ENCODE measurements at places on chromosomes 2 and 18.

GRCh38 chr2:217279556-217279955 is 419.7 kb upstream of the TNP1 start:
- no peak for DNase-seq

- no peak for DNase-seq
Measured at GRCh38 chr18:11256251-11256650, 106.9 kb upstream of the PIEZO2 start.

DNA sequence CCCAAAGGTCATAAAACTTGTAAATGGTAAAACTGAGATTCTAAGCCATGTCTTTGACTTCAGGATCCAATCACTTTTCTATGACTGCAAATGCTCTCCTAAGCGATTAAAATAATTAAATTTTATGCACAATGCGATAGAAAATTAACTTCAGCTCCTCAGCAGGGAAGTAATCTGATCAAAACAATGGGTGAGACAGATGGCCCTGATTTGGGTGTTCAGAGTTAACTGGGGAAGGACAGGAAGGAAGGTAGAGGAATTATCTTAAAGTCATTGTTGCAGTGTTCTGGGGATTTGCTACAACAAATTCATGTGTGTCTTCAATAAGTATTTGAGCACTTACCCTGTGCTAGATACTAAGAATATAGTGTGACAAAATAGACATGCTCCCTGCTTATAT is 446.0 kb upstream of the MEX3C start:
- DNase-seq: no peak

DNA sequence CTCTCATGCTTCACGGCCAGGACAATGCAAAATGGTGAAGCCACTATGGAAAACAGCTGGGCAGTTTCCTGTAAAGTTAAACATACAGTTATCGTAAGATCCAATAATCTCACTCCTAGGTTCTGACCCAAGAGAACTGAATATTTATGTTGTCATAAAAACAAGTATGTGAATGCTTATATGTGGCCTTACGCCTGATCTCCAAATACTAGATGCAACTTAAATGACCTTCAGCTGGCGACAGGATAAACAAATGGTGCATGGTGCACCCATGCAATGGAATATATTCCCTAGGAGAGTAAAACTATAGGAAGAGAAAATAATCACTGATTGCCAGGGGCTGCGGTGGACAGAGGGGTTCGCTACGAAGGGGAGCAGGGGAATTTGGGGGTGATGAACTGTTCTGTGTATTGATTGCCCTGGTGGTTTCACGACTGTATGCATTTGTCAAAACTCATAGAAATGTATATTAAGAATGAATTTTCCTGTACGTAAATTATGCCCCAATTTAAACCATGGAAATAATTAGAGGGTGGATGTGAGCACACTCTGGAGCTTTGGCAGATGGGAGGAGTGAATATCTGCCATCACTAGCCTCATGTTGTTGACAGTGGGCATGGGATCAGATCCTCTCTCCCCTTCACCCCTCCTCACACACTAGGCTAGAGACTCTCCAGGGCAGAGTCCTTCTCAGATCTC is 100.8 kb upstream of the MYCN start:
- no peak for DNase-seq

DNA sequence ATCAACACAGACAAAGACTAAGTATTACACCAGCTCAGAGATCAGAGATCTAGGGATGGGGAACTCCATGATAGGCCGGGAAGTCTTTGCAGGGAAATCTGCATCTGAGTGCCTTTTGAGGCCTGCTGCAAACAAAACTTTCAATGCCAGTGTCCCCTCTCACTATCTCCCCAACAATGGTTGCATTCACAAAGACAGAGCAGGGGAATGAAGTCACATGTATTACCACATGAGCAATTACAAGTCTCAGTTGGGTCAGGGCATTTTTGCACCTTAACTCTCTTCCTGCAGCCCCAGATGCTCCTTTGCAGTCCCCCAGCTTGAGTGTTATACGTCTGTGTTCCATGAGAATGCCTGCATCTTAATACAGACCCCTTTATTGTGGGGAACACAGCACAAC is 1.8 kb upstream of the RNF144A start:
- no peak for DNase-seq

DNA sequence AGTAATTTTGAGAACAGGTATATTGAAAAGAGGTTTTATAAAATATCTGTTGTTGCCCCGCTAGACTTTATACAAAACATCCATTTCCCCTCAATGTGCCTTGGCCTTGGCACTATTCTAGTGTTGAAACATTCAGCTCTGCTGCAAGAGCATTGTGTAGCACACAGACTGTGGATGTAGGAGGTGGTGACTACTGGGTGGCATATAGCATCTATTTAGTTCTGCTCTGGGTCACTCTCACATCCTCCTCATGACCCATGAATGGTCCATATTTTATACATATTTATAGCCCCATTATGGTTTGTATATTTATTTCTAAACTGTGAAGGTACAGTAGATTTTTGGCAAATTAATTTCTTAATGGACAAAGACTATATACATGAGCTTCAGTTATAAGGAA is 1022.0 kb upstream of the CELF4 start:
- DNase-seq: no peak

GRCh38 chr2:187710791-187711521 is 156.7 kb upstream of the TFPI start:
- no peak for DNase-seq

GRCh38 chr2:239238839-239239606 is 161.8 kb downstream of the HDAC4 start:
- no peak for DNase-seq

DNA sequence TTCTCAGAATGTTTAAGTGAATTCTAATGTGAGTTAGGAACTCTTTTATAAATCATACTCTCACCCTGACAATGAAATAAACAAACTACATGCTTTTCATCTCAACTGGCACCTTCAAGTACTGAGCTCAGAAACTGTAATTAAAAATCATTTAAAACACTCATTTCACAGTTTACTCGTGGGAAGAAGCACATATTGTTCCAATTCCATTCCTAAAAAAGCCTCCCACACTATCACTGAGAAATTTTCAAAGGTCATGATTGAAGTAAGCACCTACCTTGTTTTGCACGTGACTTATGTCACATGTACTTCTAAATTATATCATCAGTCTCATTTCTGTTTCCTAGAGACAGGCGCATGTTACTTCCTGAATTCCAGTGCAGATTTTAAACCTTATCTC is 678.1 kb upstream of the SLC8A1 start:
- no peak for DNase-seq

GRCh38 chr18:51337406-51337805 is 139.9 kb upstream of the MEX3C start:
- no peak for DNase-seq

DNA sequence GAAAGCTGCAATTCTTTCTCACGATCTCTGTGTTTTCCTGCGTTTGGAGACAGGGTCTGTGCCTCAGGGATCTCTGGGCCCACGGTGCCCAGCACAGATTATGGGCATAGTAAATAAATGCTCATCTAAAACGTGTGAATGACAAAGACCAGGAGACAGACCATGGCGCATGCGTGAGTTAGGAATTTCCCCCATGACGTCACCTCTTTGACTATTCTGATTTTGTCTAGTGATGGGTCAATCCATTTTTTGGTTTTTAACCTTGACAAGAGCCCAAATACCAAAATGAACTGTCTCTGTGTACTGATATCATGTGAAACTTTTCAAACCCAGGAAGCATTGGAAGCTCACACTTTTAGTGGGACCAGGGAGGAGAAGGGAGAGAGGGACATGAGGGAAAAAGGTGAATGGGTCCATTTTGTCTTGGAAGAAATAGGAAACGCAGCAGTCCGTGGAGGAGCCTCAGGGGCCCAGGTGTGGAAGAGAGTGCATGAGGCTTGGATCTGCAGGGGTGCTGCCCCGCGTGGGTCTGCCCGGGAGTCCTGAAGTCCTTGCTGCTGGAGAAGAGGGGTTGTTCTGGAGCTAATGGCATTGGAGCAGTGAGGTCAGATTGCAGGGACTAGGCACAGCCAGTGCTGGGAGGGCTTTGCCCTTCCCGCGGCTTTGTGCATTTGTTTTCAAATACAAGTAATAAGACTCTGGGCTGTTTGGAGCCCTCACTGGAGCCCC is 172.2 kb downstream of the ASB1 start:
- DNase-seq: no peak

GRCh38 chr18:75247611-75248421 is 37.2 kb downstream of the TSHZ1 start:
- no peak for DNase-seq

GRCh38 chr18:39485696-39486095 is 1920.1 kb upstream of the CELF4 start:
- no peak for DNase-seq

GRCh38 chr2:42935692-42936671 is 143.6 kb upstream of the HAAO start:
- no peak for DNase-seq

DNA sequence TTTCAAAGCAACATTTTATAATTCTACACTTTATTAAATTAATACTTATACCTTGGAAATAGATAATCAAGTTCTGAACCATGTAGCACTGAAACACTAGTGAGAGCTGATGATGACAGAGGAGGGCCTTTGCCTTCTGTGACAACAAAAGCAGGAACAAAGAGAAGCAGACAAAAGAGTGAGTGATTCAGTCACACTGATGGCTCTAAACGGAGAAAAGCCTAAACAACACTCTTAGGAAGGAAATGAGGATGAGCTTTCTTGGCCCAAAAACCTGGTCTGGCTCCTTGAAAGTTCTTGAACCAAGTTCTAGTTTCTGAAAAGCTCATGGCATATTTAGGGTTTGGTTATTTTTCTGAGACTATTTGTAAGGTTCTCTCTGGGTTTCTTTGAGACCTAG is 271.9 kb downstream of the DPP10 start:
- no peak for DNase-seq

- DNase-seq: peak; percentile 7
Measured at GRCh38 chr2:239721991-239722759, 303.0 kb downstream of the NDUFA10 start.

DNA sequence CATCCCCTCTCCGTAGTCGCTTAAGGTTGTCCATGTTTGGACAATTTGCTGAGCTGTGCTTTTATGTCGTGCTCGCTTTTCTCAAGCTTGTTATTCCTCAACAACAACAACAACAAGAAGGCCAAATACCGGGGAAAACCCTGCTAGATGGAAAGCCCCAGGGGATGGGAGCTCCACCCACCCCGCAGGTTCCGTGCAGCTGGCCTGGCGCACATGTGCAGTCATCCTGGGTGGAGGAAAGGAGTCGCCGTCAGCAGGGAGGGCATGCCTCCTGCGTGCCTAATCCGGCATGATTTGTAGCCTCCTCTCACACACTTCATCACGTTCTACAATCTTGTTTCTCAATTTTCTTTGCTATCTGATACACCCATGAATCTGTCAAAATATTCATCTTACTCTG is 87.4 kb upstream of the SALL3 start:
- DNase-seq: no peak

GRCh38 chr18:58290116-58290695 is 246.2 kb downstream of the NEDD4L start:
- no peak for DNase-seq

DNA sequence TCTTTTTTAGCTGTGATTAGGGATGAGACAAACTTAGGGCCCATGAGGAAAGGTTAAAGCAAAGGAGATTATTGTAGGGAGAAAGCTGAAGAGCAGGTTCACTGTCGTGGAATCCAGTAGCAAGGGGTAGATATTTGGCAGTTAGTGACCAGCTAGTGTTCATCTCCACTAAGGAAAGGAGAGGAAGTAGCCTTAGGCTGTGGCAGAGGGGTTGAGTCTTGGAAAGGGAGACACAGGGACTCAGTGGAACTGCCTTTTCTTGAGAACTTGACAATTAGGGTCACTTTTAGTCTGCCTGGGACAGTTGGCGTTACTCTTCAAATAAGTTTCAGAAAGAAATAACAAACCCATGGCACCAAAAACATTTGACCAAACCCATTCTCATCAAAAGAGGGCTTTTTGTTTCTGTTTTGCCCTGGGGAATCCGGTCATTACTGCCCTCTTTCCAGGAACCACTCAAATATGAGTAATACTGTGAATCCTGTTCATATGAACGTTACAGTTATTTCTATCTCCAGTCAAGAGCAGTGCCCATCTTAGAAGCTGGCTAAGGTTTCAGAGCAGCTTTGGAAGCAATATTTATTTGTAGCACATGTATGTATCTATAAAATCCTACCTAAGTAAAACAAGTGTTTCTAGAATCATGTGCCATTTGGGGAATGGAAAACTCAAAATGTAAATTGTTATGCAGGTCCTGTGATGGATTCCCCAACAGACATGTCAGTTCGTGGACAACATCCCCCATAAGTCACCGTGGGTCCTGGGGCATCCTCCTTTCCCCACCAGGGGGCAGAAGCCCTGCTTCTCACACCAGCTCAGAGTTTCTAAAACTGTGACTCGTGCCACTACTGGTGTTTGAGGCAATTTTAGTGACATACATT is 77.3 kb upstream of the PHLPP1 start:
- DNase-seq: peak; percentile 86

DNA sequence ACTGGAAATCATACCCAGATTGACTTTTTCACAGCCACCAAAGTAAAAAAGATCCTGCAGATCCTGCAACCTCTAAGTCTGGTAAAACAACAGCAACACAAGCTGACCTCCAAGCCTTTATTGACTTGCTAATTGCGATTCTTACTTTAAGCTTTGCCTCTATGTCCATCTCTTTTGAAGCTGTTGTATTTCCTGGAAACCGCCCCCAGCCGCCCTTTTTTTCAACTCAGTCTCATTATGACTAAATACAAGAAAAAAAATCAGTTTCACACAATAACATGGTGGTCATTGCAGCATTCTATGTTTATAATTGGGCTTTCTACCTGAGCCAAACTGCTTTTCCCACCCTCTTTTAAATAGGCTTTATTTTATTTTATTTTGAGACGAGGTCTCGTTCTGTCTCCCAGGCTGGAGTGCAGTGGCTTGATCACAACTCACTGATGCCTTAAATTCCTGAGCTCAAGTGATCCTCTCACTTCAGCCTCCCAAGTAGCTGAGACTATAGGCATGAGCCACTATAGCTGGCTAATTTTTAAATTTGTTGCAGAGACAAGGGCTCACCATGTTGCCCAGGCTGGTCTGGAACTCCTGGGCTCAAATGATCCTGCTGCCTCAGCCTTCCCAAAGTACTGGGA is 76.2 kb downstream of the MOGAT1 start:
- no peak for DNase-seq

DNA sequence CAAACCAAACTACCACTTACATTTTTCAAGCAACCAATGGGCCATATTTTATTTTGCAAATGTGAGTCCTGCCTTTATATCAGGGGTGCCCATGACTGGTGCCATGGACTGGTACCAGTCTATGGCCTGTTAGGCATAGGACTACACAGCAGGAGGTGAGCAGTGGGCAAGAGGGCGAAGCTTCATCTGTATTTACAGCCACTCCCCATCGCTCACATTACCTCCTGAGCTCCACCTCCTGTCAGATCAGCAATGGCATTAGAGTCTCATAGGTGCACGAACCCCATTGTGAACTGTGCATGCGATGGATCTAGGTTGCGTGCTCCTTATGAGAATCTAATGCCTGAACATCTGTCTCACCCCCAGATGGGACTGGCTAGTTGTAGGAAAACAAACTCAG is 53.6 kb downstream of the CCDC68 start:
- no peak for DNase-seq

DNA sequence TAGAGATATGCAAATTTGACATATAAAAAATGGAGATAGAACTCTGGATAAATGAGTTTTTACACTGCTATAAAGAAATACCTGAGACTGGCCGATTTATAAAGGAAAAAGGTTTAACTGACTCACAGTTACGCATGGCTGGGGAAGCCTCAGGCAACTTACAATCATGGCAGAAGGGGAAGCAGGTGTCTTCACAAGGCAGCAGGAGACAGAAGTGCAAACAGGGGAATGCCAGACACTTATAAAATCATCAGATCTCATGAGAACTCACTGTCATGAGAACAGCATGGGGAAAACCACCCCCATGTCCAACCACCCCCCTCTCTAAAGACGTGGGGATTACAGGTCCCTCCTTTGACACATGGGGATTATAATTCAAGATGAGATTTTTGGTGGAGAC is 1540.2 kb upstream of the SLC39A10 start:
- no peak for DNase-seq

All from T-helper 1 cell (primary cell).